ENCODE measurements at places on chromosomes 4 and X.

- DNase-seq = no peak
These were observed 32.2 kb upstream of the NDST4 start for GRCh38 chr4:115145393-115146160.

GRCh38 chrX:103571726-103572125 is 13.6 kb upstream of the TCEAL4 start:
- DNase-seq = no peak

DNA sequence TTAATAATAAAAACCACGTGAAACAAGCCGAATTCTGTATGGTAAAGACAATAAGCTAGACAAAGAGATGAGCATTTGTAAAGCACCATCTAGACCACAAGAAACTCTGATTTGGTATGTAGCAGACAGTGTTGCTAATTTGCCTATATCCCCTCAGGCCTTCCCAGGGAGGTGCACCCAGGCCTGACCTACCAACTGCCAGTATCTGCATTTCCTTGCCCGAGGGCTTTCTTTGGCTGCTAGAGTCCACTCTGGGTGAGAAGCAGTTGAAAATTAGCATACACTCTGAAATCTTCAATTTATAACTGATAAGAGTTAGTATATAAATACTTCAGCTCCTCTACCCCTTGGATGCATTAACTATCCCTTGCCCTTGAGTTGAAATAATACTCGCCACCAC is 37.4 kb upstream of the IL1RAPL1 start:
- no peak for DNase-seq

DNA sequence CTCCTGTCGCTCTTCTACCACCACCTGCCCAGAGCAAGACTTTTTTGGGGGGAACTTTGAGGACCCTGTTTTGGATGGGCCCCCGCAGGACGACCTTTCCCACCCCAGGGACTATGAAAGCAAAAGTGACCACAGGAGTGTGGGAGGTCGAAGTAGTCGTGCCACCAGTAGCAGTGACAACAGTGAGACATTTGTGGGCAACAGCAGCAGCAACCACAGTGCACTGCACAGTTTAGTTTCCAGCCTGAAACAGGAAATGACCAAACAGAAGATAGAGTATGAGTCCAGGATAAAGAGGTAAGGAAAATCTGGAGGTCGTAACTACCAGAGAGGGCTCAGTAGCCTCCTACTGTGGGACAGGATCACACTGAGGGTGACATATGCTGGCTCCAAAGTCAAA is 364.5 kb downstream of the MAPK10 start:
- DNase-seq = no peak

- DNase-seq = no peak
These were observed 80.1 kb downstream of the TLL1 start for GRCh38 chr4:165953181-165953580.

- DNase-seq = no peak
These were observed 72.0 kb upstream of the MED14 start for GRCh38 chrX:40807384-40807783.

- DNase-seq = peak; percentile 28
These were observed 126.6 kb downstream of the ASB9 start for GRCh38 chrX:15143050-15143824.

- peak; percentile 7 for DNase-seq
These were observed 16.4 kb upstream of the PRSS48 start for GRCh38 chr4:151260526-151260925.

DNA sequence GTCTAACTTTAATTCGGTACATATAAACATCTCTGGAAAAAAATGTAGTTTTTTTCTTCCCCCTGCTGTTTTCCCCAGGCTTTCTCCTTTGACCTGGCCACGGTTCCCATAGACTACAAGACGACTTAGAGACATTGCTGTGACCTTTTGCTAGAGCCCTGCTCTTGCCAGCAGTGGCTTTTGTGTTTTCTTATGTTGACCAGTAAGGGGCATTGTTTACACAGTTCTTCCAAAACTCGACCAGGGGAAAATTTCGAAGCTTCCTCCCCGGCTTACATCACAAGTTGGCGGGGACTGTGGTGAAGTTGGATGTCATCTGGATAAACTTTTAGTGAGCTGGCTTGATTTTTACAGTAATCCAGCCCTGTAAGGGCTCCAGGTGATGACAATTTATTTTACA is 9.3 kb downstream of the CCDC160 start:
- DNase-seq = no peak

GRCh38 chrX:154733066-154733425 is 17.8 kb downstream of the GAB3 start:
- no peak for DNase-seq

GRCh38 chr4:11049001-11049400 is 364.4 kb upstream of the CLNK start:
- no peak for DNase-seq

DNA sequence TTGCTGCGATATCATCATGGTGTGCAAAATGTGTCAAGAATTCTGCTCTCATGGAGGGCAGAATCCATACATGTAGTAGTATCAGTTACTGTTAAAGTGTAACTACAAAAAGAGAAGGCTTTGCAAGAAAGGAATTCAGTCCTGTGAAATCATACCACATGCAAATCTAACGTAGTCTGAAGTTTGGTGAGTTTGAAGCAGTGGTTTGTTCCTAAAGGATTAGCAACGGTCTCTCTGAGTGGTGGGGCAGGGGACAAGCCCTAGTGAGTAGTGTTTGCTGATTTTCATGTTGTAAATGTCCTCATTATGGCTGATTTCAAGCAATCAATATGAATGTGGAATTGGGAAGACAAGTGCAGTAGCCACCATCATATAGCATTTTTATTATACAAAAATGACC is 47.1 kb upstream of the CLNK start:
- DNase-seq = no peak

DNA sequence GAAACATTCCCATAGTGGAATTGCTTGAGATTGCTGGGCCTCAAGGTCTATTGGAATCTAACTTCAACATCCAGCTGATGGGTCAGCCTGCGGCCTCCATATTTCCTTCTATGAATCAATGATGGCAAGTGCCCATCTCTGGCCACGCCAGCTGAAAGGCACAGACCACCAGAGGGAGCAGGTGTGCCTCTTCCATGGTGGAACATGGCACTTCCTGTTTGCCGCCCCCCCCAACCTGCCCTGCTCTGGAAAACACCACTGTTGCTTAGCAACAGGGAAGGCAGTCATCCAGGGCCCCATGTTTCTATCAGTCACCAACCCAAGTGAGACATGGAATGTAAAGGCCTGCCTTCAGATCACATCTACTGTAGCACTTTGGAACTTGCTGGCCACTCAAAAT is 11.6 kb downstream of the PAGE4 start:
- DNase-seq = peak; percentile 41

- no peak for DNase-seq
These were observed 215.2 kb downstream of the CBR4 start for GRCh38 chr4:168794881-168795280.

GRCh38 chr4:117971403-117971802 is 62.9 kb upstream of the NDST3 start:
- DNase-seq = peak; percentile 92

GRCh38 chr4:98639523-98639922 is 18.9 kb downstream of the TSPAN5 start:
- DNase-seq = no peak

GRCh38 chrX:71671043-71671780 is 3.9 kb downstream of the LOC101059915 start:
- no peak for DNase-seq

DNA sequence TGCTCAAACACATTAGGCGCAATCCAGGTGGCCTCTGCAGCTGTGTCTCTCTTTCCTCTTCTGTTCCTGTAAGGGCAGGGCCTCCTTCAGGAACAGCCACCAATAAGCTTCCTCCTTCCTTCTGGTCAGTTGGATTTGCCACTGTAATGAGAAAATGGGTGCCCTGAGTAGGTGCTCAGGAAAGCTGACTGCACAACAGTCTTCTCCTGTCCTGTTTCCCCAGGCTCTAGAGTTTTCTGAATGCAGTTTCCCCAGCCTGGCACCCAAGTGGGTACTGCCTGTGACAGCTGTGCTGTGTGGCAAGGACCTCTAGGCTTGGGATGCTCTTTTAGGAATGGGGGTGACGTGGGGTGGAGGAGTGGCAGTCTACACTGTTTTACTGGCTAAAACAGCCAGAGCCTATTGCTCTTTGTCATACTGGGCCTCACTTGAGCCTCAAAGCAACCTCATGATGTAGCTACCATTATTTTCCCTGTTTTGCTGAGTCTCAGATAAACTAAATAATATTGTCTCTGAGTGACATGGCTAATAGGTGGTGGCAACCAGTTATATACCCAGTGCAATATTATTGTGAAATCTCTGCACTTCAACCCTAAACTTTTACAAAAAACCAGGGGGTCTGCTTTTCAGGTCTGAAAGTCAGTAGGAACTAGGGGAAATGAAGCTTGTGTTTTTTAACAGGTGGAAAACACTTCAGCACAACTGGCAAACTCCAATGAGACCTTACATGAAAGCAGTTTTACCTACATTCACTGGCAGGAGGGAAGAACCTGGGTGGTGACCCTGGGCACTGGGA is 1.2 kb downstream of the CXCL2 start:
- no peak for DNase-seq

DNA sequence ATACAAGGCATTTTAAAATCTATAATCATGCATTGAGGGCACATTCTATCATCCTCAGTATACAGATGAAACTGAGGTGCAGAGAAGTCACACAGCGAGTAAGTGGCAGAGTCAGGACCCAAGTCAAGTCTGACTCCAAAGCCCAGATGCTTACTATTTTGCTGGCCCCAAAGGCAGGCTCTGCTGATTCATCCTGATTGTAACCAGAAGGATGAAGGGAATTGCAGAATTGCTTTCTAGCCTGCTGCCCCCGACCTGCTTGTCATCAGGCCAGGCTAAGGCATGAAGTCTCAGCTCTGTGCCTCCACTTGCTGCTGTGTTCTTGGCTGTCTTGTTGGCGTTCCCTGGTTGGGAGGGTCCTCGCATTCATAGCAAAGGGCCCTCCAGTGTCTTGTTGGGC is 62.7 kb downstream of the SLC9A6 start:
- peak; percentile 54 for DNase-seq

GRCh38 chr4:37268319-37268718 is 23.8 kb downstream of the NWD2 start:
- DNase-seq = no peak

DNA sequence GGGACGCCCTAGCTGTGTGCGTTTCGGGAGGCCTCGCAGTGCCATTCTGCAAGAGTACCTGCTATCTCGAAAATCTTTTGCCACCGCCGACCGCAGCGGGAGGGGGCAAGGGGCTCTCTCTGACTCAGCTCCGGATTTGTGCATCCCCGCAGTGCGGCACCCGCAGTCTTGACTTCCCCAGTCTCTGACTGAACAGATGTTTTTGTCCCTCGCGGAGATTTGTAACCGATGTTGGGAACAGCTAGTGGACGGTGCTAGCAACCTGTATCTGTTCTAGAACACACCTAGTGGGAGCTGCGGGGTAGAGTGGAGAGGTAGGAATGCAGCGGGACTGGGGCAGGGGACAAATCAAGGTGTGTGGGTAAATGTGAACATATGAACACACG is 17.2 kb downstream of the NKX6-1 start:
- DNase-seq = no peak

- DNase-seq = no peak
These were observed 49.5 kb downstream of the CD99L2 start for GRCh38 chrX:150848914-150849365.

DNA sequence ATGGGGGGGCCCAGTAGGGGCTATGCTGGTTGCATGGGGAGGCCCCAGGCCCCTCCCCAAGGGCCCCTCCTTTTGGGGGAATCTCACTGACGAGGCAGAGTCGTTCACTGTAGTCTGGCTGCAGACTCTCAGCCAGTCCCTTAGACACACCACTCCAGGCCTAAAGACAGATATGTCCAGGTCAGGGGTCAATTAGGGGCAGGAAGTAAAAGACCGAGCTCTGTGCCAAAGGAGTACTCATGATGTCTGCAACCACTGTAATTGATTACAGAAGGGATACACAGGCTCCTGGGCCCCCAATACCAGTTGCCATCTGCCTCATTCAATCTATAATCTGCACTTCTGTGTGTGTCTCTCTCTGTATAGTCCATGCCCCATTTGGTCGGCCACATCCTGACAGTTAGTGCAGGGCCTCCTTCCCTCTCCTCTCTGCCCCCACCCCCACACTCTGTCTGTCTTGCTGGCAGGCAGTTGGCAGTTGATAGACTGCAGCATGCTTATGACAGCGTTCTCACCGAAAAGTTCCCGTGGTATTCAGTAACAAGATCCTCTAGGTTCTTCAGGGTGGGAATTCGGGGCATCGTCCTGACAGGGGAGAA is 1.3 kb upstream of the CXorf65 start:
- DNase-seq = no peak

DNA sequence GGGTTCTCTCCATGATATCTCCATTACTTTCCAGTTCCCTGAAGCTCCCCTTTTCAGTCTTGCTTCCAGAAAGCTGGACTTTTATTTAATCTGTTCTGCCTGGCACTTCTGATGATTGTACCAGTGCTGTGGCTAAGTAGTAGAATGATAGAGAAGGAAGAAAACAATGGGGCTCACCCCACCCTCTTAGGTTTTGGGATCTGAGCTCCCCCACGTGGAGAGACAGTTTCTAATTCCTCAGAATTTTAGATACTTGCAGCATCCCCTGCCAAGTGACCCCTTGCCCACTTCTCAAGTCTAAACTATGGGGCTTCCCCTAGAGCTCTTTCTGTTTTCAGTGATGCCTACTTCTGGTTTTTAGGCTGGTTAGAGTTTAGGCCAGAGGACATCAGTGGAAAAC is 73.9 kb downstream of the GC start:
- no peak for DNase-seq

GRCh38 chrX:75748431-75748830 is 36.6 kb downstream of the MAGEE2 start:
- no peak for DNase-seq

DNA sequence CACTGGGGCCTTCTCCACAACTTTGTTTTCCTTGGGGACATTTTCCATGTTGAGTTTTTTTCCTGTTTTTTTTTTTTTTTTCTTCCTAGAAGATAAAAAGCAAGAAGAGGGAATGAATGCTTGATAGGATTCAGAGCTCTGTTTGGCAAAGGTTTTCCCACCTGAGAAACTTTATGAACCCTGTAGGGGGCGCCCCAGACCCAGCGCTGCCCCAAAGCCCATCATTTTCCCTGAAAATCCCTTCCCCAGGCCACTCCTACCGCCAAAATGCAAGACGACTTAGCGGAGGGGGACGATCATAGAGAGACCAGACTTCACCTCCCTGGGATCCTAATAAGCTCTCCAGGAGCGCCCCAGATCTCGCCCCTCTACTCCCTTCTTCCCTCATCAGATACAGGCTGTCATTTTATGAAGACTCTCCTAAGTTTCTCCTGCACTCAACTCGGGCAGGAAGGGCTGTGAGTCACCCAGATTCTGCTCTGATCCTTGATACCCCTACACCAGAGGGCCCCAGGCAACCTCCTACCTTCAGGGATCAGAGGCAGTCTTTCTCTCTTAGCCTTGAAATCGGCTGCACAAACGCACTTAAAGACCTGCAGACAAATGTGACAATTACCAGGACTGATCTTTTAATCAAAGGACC is 1.4 kb downstream of the BEX5 start:
- DNase-seq = no peak

DNA sequence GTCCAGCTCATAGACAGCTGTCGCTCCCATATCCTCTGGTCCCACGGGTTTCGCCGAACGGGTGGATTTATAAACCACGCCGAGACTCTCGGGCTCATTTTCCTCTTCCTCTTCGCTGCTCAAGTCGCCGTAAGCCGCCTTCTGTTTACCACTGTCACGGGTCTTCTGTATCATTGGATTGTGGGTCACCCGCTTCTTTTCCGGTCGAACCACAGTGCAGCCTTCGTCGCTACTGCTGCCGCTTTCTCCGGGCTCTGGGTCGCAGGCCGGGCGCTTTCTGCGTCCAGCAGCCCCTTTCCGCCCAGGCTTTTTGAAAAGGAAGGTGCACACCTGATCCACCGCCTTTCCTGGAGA is 311 bp downstream of the RNF113A start:
- DNase-seq = no peak

GRCh38 chr4:90840291-90840690 is 713.1 kb downstream of the CCSER1 start:
- DNase-seq = no peak
